Cerebellum (tissue), 4 donors: ENCODE measurements at places on chromosomes 5 and 9. TPM values are rescaled to one million over a fixed set of nuclear protein-coding genes. Genes with fewer than 3 reads are reported as not detected.

DNA sequence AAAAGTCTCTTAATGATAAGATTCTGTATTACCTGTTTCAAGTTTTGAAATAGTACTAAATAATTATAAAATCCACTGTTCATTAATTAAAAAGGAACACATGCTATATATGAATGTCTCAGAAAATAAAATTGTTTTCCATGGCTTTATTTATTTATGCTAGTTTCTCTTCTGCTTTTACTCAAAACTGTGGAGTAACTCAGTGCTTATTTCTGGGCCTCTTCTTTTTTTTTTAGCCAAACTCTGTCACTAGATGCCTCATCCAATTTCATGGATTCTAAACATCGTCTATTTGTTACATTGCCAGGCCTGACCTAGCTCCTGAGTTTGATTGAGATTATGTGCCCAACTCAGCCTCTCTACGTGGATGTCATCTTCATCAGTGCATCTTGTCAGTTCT is 1509.7 kb downstream of the MAT2B start:
- no peak for DNase-seq

DNA sequence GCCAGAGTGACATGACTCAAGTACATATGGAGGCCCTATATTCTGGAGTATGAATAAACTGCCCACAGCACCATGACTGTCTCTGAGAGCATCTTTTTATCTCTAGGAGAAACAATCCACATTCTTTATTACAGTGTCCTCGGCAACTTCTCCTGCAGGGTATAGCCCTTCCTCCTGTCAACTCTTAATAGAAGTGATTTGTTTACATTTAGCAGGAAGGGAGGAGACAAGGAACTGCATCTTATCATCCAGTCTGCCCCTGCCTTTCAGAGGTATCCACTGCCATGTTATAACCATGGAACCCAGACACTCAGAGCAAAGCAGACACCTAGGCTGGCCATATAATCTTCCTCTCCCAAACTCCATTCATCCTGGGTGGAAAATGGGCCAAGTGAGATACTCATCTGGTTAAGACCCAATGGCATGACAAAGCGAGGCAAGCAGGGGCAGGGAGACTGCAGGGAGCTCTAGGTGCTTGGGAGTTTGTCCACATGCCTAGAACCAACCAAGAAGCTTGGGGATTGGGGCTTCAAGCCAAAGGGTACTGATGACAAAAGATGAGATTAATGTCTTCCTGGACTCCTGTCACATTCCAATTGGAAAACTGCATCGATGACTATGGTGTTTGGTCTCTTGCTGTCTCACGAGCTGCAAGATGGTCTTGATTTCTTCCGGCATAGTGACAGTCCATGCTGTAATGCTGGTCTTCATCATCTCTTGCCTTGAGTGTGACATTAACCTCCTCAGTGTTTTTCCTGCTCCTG is 620.5 kb upstream of the KLF4 start:
- no peak for DNase-seq

- DNase-seq = no peak
Measured at GRCh38 chr9:133632806-133633680, 3.1 kb upstream of the DBH start.

- DNase-seq = no peak
Measured at GRCh38 chr5:111641533-111642233, 115.3 kb downstream of the NREP start.

- no peak for DNase-seq
Measured at GRCh38 chr5:86909418-86910295, 291.9 kb downstream of the COX7C start.

Gene LCP2
- total RNA-seq = 3.6 TPM

DNA sequence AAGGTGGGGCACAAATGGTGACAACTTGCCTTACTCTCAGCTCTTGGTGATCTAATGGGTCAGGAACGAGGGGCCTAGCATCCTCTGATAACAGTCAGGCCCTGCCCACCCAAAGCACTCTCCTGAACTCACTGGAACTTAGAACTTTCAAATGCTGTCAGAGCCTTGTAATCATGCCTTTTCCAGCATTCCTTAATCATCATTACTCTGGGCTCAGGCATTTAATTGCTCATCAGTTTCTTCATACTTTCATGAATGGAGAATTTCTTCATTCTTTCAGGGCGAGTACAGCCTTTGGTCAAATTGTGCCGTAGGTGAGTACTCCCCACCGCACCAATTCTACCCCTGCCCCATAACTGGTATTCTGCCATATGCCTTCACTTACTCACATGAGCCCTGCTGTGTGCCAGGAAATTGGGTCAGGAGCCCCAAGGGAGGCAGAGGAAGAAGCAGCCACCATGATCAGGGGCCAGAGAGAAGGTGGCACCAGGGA is 30.2 kb upstream of the DUSP1 start:
- DNase-seq = no peak

DNA sequence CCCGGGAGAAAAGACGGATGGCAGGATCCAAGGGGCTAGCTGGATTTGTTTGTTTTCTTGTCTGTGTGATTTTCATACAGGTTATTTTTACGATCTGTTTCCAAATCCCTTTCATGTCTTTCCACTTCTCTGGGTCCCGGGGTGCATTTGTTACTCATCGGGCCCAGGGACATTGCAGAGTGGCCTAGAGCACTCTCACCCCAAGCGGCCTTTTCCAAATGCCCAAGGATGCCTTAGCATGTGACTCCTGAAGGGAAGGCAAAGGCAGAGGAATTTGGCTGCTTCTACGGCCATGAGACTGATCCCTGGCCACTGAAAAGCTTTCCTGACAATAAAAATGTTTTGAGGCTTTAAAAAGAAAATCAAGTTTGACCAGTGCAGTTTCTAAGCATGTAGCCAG is 94.2 kb downstream of the SYK start:
- DNase-seq = no peak

Gene FRRS1L
- total RNA-seq = 108 TPM

DNA sequence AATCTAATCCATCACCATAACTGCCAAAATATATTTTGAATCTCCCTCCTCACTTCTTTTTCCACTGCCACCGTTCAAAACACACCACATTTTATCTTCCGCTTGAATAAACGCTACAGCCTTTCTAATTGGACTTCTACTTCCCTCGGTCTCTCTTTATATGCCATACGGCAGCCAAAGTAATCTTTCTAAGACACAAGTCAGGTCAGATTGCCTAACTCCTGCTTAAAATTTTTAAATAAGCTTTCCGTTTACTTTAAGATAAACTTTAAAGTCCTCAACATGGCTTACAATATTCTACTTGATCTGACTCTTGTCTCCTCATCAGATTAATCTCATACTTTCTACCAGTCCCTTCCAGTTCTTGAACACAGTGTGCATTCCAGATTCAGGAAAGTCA is 9.7 kb downstream of the AFF4 start:
- no peak for DNase-seq

Gene GPR151
- 0.18 TPM for total RNA-seq

- DNase-seq = no peak
Measured at GRCh38 chr9:93128011-93128714, 5.9 kb downstream of the NINJ1 start.

Gene MLANA
- not detected for total RNA-seq

DNA sequence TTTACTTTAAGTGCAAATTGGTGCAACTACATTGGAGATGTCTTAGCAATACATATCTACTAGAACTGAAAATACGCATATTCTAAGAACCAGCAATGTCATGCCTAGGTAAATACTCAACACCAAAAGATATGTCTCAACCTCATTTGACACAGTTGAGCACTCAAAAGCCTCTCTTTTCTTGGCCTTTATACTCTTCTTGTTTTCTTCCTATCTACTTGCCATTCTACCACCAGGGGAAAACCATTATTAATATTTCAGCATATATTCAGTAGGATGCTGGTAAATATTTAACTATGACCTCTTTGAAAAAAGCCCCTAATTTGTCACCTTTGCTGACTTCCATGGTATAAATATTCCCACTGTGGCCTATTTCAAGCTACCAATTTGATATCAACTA is 443.8 kb downstream of the LRRC70 start:
- DNase-seq = no peak

- DNase-seq = no peak
Measured at GRCh38 chr5:159619826-159620225, 289.5 kb upstream of the IL12B start.

- no peak for DNase-seq
Measured at GRCh38 chr5:60446917-60447316, 253.0 kb downstream of the DEPDC1B start.
